Sciatic nerve (tissue), 2 donors: ENCODE measurements at places on chromosomes 2 and 18. TPM values are rescaled to one million over a fixed set of nuclear protein-coding genes. Genes with fewer than 3 reads are reported as not detected.

DNAJC5G gene
- total RNA-seq: not detected

QPCT gene
- total RNA-seq: 4.8 TPM

MYO5B gene
- 9.9 TPM for total RNA-seq

ZNF2 gene
- total RNA-seq: 4.7 TPM

TMEM247 gene
- not detected for total RNA-seq

HJURP gene
- total RNA-seq: 0.71 TPM

TNFRSF11A gene
- total RNA-seq: 2.7 TPM

THADA gene
- 40.8 TPM for total RNA-seq

GPR148 gene
- total RNA-seq: not detected

GPAT2 gene
- total RNA-seq: 11.1 TPM

SERTAD2 gene
- total RNA-seq: 25.5 TPM

ZSWIM2 gene
- not detected for total RNA-seq

NAT8 gene
- not detected for total RNA-seq

RESP18 gene
- total RNA-seq: not detected

REEP1 gene
- total RNA-seq: 0.98 TPM

BOD1L2 gene
- total RNA-seq: not detected

PPP1R1C gene
- 18.1 TPM for total RNA-seq

REG1B gene
- 2.3 TPM for total RNA-seq

TMEM169 gene
- 1.6 TPM for total RNA-seq

C2orf15 gene
- not detected for total RNA-seq

AP1S3 gene
- 5.8 TPM for total RNA-seq

HOXD4 gene
- total RNA-seq: 6.8 TPM

CABLES1 gene
- 18.5 TPM for total RNA-seq

FRZB gene
- total RNA-seq: 17.1 TPM

ZNF396 gene
- 4.1 TPM for total RNA-seq

IAH1 gene
- total RNA-seq: 55.6 TPM

POTEC gene
- not detected for total RNA-seq

ST3GAL5 gene
- total RNA-seq: 46.1 TPM

CLEC4F gene
- 1.7 TPM for total RNA-seq

FAHD2A gene
- 31.8 TPM for total RNA-seq

B3GNT2 gene
- total RNA-seq: 21.0 TPM

MATN3 gene
- 8.8 TPM for total RNA-seq

PMAIP1 gene
- total RNA-seq: 1.2 TPM

RTP5 gene
- total RNA-seq: not detected

FAM237A gene
- not detected for total RNA-seq

DCTN1 gene
- total RNA-seq: 146 TPM

POU3F3 gene
- not detected for total RNA-seq

LDLRAD4 gene
- total RNA-seq: 27.1 TPM

SRD5A2 gene
- total RNA-seq: not detected

MERTK gene
- 18.9 TPM for total RNA-seq

CD207 gene
- total RNA-seq: 1.4 TPM

ITSN2 gene
- total RNA-seq: 75.3 TPM

CENPA gene
- 0.31 TPM for total RNA-seq

LHCGR gene
- total RNA-seq: 12.4 TPM

BABAM2 gene
- 38.2 TPM for total RNA-seq

CTNNA2 gene
- 5.4 TPM for total RNA-seq

INHBB gene
- total RNA-seq: 37.4 TPM

LOXL3 gene
- 9.2 TPM for total RNA-seq

MC4R gene
- total RNA-seq: not detected
